ENCODE measurements at places on chromosomes 5 and 9.

GRCh38 chr5:116281309-116281708 lies 196.5 kb downstream of the COMMD10 start:
- DNase-seq, result no peak

- no peak for DNase-seq
Observed at GRCh38 chr9:89431930-89432725, 65.8 kb downstream of the SEMA4D start.

DNA sequence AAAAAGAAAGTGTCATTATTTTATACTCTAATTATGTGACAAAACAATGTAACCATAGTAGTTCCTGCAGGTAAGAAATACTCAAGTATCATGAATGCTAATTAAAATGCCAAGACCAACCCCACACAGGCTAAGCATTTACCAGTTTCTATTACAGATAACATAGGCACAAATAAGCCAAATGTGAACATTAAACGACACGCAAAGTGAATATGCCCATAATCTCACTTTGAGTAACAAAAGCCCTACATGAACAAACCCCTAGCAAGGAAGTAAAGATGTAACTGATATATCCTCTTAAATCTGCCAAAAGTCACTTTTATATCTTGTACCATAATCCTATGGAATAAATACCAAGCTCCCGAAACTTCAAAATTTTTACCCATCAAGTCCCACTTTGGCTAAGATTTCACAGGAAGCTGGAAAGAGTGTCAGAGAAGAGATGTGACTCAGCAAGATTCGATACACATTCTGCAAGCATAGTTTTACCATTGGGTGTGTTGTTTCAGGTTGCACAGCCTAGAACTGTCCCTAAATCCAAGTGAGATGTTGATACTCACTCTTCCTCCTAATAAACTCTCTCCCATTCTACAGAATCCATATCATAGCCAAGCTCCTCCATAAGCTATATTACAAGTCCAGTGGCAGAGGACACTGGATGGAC lies 28.8 kb downstream of the TRPM6 start:
- no peak for DNase-seq

DNA sequence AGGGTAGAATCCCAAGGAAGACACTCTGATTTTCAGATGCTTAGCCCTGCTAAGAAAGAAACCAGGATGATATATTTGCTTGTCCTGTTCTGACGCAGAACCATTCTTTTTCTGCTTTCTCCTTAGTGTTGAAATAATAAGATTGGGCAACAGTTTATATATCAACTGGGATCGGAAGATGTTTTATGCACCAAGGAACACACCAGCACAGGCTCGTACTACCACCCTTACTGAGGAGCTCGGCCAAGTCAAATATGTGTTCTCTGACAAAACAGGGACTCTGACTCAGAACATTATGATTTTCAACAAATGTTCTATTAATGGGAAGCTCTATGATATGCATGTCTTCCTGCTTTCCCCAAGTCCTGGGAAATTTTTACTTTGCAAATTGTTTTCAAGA lies 19.0 kb upstream of the RUSC2 start:
- no peak for DNase-seq

DNA sequence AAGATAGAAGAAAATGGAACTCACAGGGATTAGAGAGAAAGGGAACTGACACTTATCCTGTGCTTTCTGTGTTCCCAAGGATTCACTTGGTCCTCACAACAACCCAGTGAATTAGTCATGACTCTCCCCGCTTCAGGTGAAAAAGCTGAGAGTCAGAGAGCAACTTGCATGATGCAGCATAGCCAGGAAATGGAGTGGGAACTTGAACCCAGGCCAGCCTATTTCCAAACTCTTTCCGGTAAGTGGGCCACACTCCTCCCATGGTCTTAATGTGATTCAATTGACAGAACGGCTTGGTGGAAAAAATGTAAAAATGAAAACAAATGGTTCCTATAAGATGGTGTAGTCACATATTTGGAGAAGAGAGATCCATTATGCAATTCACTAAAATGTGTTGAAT lies 45.9 kb upstream of the CEMIP2 start:
- DNase-seq, result no peak

DNA sequence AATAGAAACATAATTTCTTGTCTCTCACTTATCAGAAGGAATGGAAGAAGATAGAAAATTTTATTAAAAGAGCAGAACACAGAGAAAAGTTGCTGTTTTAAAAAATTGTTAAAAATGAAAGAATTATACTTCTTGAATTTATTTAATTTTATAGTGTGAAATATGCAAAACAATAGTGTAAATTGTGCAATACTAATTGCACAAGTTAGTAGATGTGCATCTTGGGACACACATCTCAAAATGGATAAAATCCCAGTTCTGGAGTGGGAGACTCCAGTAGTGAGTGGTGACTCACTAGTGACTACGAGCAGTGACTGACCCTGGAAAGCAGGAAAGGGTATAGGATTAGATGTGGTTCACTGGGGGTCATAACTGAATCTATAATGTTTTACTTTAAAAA lies 223.2 kb downstream of the MSX2 start:
- no peak for DNase-seq

DNA sequence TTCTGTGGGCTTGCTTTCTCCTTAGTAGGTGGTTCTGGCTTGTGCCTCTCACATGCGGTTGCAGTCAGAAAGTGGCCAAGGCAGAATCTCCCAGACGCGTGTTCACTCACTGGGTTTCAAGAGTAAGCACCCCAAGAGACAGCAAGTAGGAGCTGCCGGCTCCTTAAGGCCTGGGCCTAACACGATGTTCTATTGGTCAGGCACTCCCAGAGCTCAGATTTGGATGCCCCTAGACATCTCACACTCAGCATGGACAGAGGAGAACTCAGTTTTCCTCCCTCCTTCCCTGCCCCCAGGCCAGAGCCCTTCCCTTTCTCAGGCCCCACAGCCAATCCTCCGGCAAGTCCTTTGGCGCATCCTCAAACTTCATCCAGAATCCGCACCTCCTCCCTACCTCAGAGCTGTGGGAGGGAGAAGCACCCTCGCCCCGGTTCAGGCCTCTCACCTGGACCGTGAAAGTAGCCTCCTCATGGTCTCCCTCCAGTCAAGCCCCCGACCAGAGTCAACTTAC lies 6.5 kb upstream of the CARD19 start:
- no peak for DNase-seq

DNA sequence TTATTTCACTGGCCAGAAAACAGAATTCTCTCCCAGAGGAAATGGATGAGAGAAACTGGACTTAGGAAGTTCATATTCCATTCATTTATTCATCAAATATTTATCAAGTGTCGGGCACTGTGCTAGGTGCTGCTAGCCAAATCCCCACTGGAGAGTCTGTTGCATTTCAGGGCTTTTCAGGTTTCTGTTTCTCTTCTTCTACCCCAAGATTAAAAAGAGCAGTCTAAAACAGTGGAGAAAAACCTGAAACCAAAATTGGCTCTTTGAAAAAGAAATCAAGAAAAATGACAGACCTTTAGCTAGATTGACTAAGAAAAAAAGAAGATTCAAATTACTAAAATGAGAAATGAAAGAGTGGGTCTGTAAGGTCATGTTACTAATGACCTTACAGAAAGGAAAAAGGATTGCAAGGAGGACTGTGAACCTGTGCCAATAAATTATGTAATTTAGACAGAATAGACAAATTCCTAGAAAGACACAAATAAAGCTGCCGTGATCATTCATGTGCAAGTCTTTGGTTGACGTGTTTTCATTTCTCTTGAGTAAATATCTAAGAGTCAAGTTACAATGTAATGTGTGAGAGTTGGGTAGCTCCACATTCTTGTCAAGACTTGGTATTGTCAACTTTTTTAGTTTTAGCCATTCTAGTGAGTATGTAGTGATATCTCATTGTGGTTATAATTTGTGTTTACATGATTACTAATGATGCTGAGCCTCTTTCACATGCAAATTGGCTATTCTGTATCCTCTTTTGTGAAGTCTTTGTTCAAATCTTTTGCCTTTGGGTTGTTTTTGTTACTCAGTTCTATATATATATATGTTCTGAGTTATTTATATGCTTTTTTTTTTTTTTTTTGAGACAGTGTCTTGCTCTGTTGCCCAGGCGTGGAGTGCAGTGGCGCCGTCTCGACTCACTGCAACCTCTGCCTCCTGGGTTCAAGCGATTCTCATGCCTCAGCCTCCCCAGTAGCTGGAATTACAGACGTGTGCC lies 23.7 kb downstream of the SNX30 start:
- DNase-seq, result no peak

DNA sequence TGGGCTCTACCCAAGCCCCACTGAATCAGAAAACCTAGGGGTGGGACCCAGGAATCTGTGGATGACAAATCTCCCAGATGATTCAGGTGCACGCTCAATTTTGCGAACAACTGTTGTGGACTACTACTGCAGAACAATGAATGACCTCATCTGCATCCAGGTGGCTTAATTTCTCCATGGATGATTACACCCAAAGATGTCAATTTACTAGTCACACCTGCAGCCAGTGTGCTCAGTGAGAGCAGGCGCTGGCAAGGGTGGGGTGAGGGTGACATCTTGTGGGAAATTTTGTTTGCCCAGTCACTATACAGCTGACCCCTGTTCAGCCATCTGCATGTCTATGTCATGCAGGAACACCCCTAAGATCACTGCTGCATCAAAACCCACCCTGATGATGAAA lies 118.2 kb downstream of the ENTREP1 start:
- DNase-seq, result no peak

GRCh38 chr5:52015760-52016159 lies 632.5 kb downstream of the ISL1 start:
- DNase-seq, result no peak

GRCh38 chr5:177178733-177179304 lies 45.2 kb downstream of the NSD1 start:
- no peak for DNase-seq

- no peak for DNase-seq
Observed at GRCh38 chr5:179413711-179414458, 68.6 kb upstream of the ADAMTS2 start.

DNA sequence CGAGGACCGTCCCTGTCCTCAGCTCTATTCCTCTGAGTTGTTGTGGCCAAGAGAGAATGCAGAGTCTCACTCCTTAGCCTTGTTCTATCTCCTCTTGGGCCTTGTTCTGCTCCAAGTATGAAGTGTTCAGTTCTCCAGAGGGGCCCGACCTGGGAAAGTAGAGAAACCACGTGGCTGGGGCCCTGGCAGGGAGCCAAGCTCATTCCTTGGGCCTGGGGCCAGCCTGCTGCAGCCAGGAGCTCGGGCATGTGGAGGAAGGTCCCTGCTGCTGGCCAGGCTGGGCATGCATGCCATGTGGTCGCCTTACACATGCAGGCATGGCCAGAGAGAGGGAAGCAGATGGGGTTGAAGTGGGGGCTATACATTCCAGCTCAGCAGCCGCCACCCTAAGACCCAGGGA lies 60.7 kb downstream of the COL27A1 start:
- no peak for DNase-seq

DNA sequence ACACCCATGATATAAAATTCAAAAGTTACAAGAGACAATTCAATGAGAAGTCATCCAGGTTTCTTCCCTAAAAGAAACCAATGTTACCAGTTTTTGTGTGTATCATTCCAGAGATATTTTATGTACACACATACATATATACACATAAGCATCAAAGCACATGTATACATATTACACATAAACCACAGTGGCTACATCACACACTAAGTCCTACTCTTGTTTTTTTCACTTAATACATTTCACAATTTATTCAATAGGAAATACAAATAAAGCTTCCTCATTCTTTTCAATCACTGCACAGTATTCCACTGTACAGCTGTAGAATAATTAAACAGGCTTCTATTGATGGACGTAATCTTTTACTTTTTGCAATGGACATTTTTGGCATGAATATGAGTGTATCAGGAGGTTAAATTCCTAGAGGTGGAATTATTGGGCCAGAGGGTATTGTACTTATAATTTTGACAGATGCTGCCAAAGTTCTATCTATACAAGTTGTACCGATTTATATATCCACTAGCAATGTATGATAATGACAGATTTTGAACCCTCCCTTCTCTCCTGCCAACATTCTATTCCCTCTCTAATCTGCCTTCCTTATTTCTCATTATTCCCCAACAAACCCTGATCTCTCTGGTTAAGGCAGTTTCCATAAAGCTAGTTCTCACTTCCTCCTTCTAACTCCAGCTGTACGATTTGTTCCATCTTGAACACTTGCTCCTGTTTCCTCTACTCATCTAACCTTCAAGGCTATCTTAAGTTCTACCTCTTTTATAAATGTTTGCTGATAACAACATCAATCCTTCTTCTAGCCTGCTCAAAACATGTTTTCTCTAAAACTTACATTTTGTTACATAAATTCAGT lies 35.2 kb downstream of the MRPS27 start:
- no peak for DNase-seq

- no peak for DNase-seq
Observed at GRCh38 chr9:31236344-31236743, 1148.1 kb upstream of the ACO1 start.

GRCh38 chr5:68657055-68657961 lies 436.5 kb upstream of the SLC30A5 start:
- no peak for DNase-seq

- DNase-seq, result no peak
Observed at GRCh38 chr5:69167493-69167855, 524 bp downstream of the CCNB1 start.

- DNase-seq, result no peak
Observed at GRCh38 chr5:116989995-116990394, 415.4 kb upstream of the SEMA6A start.

- no peak for DNase-seq
Observed at GRCh38 chr9:115590011-115590410, 472.1 kb upstream of the TNC start.

- peak; percentile 10 for DNase-seq
Observed at GRCh38 chr5:135944967-135945560, 9.7 kb downstream of the LECT2 start.

DNA sequence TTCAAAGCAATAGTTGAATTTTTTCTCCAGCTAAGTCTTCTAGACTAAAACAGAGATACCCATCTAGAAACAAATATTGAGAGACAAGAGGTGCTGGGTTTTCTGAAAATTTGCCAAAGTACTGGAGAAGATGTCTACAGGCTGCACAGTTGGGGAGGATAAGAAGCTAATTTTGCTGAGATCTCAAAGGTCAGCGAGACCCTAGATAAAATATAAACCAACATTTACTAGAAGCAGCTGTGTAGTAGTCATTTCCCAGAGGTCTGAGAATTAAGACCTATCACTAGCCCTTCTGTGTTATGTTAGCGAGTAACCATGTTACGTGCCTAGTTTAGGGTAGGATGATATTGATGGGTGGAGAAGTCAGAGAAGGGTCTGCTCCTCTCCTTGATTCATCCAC lies 208.5 kb upstream of the TNC start:
- no peak for DNase-seq

GRCh38 chr5:15070907-15071306 lies 199.3 kb upstream of the ANKH start:
- no peak for DNase-seq

- peak; percentile 70 for DNase-seq
Observed at GRCh38 chr9:78031444-78031892, at the start of gene GNAQ. TSS of gene GNAQ (minus strand) at chr9:78031811. CDS start at chr9:78031235, 576 bp downstream.

GRCh38 chr9:129480745-129481144 lies 140.2 kb downstream of the C9orf50 start:
- DNase-seq, result no peak

GRCh38 chr5:5332287-5332686 lies 90.2 kb upstream of the ICE1 start:
- no peak for DNase-seq

- peak; percentile 9 for DNase-seq
Observed at GRCh38 chr5:59496524-59497134, 396.9 kb downstream of the PDE4D start.

GRCh38 chr9:98403715-98404114 lies 148.3 kb upstream of the TBC1D2 start:
- no peak for DNase-seq
